Amygdala (tissue), 56 donors: ENCODE measurements at places on chromosomes 11 and 22.

- no peak for DNase-seq
These were observed 16.1 kb upstream of the NTM start for GRCh38 chr11:131354251-131354701.

- DNase-seq: no peak
These were observed 15.5 kb upstream of the TAB1 start for GRCh38 chr22:39383841-39384625.

- DNase-seq: no peak
These were observed 1.2 kb downstream of the CAPRIN1 start for GRCh38 chr11:34052608-34053160.

DNA sequence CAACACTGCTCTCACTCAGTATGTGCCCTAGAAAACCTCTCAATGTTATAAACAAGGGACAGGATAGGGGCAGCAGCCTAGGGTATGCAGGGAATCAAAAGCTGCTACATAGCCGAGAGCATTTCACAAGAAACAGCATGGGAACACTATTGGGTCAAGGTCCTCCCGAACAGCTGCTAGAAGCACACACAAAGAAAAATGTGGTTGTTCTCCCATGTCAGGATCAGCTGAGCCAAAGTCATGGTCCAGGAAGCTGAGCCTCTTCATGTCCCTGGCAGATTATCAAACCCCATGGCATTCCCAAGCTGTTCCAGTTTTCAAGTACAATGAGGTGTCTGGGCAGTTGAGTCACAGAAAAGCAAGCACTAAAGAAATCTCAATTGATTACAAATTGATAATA, 21.0 kb upstream of the GDPD4 start:
- no peak for DNase-seq

DNA sequence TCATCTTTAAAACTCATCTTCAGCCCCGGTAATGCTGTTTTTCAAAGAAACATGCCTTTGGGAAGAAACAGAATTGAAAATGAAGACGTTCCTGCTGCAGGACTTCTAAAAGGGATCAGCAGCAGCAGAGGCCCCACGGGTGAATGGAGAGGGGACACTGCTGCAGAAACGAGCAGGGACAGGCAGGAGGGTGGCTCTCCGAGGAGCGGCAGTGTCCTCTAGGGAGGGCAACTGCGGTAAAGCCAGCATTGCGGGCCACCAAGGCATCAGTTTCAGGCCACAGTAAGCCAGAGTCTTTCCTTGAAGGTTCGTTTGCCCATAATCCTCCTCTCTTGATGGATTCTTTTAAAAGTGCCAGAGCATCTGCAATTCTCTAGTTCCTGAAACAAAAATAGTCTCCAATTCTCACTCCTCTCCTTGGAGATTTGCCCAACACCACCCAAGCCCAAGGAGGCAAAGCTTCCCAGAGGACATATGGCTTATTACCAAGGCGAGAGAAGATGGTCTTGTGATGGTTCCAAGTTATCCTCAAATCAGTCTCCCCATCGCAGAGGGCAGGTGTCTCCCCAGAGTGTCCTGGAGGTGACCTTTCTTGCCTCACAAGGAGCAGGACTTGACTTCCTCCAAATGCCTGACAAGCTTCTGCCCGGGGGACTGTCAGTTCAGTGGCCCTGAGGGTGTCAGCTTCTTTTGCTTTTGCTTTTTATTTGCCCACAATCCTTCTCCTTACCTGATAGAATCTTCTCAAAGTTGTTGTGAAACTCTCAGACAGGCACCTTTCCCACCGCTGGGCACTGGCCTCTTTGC, 341.1 kb upstream of the B3GAT1 start:
- DNase-seq: no peak

DNA sequence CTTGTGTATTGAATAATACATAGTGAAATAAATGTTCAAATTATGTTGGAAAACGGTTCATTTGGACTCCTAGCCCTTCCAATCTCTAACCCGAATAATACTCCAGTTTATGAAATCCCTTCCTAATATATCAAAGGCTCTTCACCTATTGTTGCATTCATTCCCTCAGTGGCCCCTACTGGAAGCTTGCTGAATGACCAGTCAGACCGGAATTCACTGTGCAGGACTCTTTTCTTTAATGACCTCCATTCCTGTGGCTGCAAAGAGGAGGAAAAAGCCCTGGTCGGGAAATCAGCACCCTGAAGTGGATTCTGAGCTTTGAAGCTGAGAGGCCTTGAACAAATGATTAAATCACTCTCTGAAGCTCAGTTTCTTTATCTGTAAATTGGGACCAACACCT, 19.1 kb upstream of the RCN1 start:
- DNase-seq: no peak
